Jurkat, Clone E6-1 (cell line): ENCODE measurements at places on chromosomes 7 and 10.
A peak's percentile ranks its signal among the peaks of the same experiment; 100 is the strongest.

- DNase-seq: peak; percentile 14
These were observed 209.8 kb downstream of the ZNF33B start for GRCh38 chr10:42428534-42428933.

DNA sequence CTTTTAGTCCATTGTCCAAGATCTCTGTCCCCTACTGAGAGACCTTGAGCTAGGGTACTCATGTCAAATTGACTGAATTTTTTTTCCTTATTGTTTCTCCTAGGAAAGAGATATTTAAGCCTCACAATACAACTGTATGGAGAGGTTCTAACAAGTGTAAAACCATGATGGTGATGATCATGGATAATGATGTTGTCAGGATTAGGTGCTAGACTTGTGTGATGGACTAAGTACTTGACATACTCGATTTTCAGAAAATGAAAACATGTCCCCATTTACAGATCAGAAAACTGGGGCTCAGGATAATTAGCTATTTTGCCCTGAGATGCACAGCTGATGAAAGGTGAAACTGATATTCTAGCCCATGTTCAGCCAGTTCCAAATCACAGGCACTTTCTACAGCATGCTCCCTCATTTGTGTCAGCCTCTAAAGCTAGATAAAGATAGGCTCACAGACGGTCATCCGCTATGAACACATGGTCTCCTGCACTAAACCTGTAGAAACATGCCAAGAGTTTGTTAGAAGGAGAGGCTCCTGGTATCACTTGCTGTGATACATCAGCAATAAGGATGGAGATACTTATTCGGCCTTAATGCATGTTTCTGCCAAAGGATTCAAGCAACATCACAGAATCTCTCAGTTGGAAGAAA is 67.6 kb downstream of the CREB3L2 start:
- DNase-seq: no peak

- no peak for DNase-seq
These were observed 68.6 kb downstream of the ADAM22 start for GRCh38 chr7:88002617-88003016.

DNA sequence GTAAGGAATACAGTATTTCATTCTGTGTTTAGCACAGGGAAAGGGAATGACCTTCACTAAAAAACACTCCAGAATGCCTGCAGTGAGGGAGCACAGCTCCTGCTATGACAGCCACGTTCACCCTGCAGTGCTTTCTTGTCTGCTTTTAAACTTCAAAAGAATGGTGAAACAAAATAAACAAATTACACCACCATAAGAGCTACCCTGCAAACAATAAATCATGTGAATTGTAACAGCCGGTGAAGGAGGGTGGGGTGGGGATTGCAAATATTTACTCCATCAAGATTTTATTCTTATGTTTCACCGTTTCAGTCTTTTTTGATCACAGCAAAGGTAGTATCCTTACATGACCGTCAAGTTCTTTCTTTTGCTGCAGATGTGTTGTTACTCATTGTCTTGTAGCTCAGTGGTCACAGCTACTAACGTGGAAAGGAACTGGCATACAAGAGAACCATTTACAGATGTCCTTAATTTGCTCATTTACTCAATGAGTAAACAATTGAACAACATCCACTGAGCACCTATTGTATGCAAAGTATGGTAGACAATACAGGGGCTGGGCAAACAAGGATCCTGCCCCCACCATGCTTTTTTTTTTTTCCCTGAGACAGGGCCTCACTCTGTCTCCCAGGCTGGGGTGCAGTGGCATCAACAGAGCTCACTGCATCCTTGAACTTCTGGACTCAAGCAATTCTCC is 4.1 kb upstream of the CHN2 start:
- DNase-seq: no peak

DNA sequence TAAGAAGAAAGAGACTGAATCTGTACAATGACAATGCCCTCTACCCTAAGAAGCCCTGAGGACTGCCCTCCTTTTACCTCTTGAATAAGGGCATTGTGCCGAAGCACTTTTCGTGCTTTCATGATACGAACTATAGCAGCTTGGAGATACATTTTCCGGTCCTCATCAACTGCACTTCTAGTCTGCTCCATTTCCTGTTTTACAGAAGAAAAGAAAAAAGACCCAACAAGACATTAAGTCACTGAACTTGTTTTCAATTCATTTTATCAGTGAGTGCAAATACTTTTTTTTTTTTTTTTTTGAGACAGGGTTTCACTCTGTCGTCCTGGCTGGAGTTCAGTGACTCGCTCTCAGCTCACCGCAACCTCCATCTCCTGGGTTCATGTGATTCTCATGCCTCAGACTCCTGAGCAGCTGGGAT is 78.4 kb downstream of the CUL2 start:
- DNase-seq: no peak

GRCh38 chr10:122974023-122974422 is 6.2 kb upstream of the PSTK start:
- no peak for DNase-seq

DNA sequence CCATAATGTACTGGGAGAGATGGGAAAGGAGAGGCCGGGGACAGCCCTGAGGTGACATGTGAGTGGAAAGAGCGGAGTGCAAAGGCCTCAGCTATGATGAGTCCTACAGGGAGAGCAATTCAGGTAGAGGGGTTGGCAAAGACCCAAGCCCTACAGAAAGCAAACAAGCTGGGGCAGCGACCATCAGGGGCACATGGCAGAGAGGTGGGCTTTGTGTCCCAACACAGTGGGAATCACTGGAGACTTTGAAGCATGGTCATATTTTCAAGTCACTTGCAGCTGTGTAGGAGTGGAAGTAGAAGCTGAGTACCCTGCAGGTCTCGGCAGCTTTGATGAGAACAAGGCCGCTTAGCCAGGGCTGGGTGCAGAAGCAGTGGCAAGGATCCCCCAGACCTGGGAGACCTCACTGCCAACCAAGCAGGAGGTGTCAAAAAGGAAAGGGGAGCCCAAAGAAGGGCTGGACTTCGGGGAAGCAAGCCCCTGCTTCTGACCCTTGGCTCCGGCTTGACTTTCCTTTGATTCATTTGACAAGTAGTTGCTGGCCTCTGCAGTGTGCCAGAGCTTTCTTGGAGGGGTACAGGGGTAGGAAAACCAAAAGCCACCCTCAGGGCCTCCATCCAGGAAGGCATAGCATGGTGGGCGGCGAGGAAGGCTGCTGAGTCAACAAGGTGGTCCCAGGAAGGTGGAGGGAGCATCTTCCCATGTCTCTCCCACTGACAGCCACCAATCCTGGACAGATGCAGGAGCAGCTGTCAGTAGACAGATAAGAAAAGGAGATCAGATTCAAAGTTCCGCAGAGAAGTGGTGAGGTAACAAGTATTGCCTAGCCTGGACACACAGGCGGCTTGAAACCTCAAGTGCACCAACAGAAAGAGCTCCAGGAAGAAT is 1.9 kb upstream of the PGAM2 start:
- DNase-seq: no peak

DNA sequence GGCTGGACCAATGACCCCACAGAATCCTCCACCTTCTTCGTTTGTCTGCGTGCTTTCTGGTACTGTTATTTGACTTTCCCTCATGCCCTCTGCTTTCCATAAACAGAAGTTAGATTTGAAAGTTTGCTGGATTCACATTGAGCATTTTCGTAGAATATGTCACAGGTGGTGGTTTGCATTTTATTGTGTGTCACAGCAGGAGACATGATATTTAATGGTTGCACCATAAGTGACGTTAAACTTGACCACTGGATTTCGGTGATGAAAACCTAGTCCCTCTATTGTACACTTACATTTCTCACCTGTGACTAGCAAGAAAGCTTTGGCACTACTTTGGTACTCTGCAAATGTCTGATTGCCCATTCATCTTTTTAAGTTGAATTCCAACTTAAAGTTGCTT is 15.2 kb upstream of the MKX start:
- no peak for DNase-seq

- no peak for DNase-seq
These were observed 52.2 kb downstream of the ZNF467 start for GRCh38 chr7:149721084-149721601.

- no peak for DNase-seq
These were observed 3.8 kb downstream of the NFE2L3 start for GRCh38 chr7:26155531-26156375.

DNA sequence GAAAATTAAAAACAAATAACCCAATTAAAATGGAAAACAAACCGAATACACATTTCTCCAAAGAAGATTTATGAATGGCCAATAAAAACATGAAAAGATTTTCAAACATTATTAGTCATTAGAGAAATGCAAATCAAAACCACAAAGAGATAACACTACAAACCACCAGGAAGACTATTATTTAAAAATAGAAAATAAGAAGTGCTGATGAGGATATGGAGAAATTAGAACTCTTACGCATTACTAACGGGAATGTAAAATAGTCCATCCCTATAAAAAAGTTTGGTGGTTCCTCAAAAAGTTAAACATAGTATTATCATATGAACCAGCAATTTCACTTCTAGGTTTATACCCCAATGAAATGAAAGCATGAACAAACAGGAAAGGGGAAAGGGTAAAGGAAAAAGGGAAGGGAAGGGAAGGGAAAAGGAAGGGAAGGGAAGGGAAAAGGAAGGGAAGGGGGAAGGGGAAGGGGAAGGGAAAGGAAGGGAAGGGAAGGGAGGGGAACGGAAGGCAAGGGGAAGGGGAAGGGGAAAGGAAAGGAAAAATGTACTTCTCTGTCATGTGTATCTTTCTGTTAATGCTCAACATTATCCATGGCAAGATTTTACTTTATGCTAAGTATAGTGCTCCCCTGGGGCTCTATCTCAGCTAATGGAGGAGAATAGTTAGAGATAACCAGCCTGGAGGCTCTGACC is 125.3 kb upstream of the RSU1 start:
- DNase-seq: no peak

- DNase-seq: no peak
These were observed 53.0 kb upstream of the RNF148 start for GRCh38 chr7:122755696-122756095.

GRCh38 chr10:61847087-61847486 is 54.4 kb upstream of the ARID5B start:
- peak; percentile 59 for DNase-seq

DNA sequence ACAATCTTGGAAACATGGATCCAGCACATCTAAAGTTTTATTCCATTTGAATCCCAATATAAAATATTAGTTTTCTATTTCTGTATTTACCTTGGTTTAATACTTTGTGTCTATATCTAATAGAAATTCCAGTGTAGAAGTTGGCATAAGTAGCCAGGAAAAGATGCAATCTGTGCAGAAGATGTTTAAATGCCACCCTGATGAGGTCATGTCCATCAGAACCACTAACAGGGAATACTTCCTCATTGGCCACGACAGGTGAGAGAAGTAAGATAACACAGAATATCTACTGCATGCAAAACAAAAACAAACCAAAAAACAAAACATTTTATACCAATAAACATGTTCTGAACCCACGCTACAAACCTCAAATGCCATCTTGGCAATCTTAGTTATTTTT is 15.7 kb downstream of the PLEKHS1 start:
- DNase-seq: no peak

DNA sequence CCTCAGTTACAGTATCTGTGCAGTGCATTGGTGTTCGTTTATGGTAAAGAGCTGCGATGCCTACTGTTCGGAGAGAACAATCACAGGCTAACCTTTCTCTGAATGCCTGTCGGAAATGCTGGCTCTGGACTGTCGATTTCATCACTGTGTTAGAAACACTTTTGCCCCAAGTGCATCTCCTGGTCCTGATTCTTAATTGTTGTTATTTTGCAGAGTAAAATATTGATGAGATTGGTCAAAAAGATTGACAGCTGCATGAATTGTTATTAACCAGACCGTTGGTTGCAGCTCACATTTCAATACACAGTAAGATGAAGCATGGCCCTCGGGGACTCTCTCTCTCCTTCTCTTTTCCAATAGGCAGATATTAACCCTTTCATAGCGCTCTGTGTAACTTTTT is 557.4 kb upstream of the ADARB2 start:
- DNase-seq: no peak

DNA sequence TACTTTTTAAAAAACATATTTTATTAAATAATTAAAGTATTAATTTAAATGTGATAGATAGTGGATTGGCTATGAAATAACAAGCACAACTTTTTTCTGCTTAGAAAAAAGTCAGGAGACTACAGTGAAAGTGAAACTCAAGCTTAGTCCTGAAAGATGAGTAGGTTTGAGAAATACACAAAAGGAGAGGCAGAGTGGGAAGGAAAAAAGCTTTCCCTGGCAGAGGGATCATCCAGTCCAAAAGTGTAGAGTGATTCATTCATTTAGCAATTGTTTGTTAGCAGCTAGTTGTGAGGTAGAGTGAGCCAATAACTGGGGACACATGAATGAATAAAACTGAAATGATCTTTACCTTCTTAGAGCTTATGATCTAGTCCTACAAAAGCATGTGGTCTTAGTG is 93.5 kb downstream of the FOXP2 start:
- DNase-seq: no peak

- DNase-seq: no peak
These were observed 308.1 kb downstream of the TCERG1L start for GRCh38 chr10:131003455-131003854.

DNA sequence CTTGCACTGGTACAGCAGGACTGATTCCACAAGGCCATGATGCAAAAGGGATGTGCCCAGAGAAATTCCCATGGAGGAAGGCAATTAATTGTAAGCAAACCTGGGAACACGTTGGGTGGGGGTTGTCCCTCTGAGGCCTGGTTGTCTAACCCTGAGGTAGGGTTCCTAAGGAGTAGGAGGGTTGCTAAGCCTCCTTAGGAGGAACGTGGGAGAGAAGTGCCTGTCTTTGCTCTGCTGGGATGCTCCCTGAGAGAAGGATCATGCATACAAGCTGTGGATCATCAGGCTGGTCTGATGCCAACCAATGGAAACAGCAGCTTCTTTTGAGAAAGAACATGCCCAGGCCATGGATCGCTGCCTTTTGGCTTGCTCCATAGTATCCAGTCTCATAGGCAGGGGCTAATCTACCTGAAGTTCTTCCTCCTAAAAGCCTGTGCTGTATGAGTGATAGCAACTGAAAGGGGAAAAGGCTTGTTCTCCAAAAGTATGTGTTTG is 203.7 kb upstream of the NPVF start:
- DNase-seq: no peak

DNA sequence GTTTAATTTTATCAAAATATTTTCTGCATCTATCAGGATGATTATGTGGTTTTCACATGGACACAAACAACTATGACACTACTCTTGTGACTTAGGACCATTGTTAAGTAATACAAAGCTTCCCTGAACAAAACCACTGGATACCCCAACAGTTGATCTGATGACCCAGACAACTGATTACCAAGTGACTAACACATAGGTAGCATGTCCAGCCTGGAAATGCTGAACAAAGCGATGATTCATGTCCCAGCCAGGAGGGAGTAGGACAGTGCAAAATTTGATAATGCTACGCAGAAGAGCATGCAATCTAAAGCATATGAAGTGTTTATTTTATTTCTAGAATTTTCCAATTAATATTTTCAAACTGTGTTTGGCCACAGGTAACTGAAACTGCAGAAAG is 8.9 kb upstream of the PNLIP start:
- DNase-seq: no peak

- no peak for DNase-seq
These were observed 626.3 kb upstream of the POT1 start for GRCh38 chr7:125555916-125556315.
